ENCODE measurements at places on chromosomes 2 and 18.

GRCh38 chr2:84808279-84808678, 72.6 kb downstream of the TRABD2A start:
- no peak for DNase-seq

GRCh38 chr2:183892315-183892941, 705.9 kb upstream of the ZNF804A start:
- no peak for DNase-seq

GRCh38 chr2:201216918-201217317, 34.0 kb downstream of the CASP10 start:
- DNase-seq: no peak

- no peak for DNase-seq
Measured at GRCh38 chr18:43067570-43067969, 47.9 kb downstream of the RIT2 start.

- DNase-seq: no peak
Measured at GRCh38 chr2:164913640-164914350, 41.5 kb downstream of the SLC38A11 start.

DNA sequence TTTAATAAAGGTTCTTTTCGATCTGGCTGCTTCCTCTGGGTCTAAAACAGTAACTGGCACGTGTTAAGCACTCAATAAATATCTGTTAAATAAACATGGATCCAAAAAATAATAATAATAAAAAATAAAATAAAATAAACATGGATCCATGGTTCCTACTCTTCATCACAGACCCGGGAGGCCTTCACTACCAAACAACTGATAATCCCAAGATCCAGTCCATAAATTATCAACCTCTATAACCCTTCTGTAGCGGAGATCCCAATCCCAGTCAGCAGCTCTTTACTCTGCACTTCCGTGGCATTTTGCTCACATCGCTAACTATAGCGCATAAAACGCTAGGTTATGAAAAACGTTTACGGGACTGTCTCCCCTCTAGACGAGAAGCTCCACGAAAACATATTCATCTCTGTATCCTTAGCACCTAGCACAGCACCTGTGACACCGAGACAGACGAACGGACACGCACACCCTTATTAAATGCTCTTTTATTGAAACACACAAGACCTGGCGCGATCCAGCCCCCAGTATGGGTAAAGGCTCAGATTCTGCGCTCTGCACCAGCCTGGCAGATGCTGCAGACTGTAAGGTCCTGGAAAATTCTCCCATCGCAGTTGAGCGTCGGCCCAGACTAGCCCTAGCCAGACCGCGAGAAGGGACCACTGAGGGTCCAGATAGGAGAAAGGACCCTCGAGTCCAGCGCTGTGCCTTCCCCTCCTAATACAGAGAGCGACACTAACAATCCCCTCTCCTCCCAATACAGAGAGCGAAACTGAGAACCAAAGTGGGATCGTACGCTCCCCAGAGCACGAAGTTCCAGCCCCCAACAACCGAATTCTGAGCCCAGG, 770 bp downstream of the NBAS start:
- peak; percentile 15 for DNase-seq

DNA sequence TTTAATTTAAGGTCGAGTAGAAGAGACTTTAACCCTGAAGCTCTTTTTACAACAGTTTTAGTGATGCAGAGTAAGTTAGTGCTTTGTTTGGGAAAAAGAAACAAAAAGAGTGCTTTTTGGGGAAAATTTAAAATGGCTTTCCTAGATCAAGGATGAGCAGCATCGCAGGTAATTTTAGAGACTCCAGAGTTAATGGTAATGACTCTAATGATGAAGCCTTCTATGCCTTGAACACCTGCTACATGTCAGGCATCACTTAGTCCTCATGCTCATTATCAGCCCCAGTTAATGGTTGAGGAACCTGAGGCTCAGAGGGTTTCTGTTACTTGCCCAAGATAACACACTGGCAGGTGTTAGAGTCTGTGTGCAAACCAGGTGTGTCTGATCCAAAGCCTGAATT, 167.8 kb downstream of the ACOXL start:
- DNase-seq: no peak

- DNase-seq: no peak
Measured at GRCh38 chr2:36266536-36267121, 88.9 kb upstream of the CRIM1 start.

All from activated CD8-positive, alpha-beta memory T cell treated with anti-CD3 and anti-CD28 coated beads, Interleukin-2, amount 50 U/mL, for 4 hours (primary cell).